ENCODE measurements at places on chromosomes 7 and 10.
A peak's percentile ranks its signal among the peaks of the same experiment; 100 is the strongest.

DNA sequence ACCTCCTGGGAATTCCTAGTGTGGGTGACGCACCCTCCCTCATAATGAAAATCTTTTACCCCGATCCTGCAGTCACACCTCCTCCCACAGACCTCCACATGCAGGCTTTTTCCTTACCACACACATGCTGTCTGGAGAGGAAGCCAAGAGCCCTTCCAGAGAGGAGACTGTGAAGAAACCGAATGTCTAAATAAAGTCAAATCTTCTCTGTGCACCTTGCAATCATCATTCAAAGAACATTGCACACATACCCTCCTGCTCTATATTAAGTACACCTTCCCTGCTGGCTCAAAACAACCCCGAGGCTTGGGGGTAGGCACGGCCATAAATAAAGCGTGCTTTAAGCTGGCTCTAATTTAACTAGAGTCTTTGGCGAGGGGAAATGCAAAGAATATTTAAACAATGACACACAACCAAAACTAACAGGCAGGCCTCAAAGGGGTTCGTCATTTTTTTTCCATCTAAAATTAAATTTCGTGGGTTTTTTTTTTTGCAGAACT is 34.9 kb downstream of the CALML3 start:
- DNase-seq, result no peak

DNA sequence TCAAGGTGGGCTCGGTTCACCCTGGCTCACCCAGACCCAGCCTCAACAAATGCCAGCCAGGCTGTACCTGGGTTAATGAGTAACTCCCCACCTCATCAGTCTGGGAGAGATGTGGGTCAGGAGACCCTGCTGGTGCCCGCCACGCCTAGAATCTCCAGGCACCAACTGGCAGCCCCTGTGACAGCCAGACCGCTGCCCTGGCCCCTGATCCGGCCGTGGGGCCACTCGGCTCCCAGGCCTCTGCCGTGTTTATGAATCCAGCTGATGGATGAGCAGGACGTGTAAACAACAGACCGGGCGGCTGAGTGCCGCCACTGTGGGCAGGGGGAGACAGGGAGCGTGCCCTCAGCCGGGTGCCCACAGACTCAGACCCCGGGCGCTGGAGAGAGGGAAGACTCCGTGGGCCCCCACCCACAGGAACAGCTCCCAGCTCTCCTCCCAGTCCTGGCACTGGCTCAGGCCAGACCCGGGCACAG is 34.0 kb upstream of the PDGFA start:
- no peak for DNase-seq

DNA sequence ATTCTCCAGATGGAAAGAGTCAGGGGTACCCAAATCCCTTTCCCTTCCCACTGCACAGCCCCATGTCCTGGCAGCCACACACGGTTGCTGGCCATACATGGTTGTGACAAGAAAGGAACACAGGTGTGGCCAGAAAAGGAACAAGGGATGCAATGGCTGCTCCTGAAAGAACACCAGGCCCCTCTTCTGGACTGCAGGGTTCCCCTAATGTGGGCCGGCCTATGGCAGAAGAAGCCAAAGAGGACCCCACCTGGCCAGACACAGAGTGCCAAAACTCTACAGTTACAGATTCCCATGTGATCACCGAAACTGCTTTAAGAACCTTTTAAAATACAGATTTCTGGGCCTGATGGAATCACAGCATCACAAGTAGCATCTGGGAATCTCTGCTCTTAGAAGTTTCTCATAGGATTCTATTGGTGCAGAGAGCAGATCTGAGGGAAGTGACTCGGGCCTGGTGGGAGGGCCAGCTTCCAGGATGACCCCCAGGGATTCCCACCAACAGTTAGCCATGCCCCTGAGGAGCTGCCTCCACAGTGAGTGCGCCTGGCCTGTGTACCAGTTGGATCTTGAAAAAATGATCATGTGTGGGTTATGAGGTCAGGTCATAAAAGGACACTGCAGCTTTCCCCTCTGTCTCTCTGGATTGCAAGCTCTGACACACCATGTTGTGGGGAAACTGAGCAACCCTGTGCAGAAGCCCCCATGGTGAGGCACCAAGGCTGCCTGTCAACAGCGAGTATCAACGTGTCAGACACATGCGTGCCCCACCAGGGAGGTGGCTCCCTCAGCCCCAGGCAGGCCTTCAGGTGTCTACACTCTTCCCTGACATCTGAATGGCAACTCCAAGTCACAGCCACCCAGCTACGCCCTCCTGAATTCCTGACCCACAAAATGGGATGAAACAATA is 89.6 kb upstream of the LANCL2 start:
- DNase-seq, result no peak

GRCh38 chr7:44050121-44050914 is 5.8 kb downstream of the DBNL start:
- DNase-seq, result no peak

DNA sequence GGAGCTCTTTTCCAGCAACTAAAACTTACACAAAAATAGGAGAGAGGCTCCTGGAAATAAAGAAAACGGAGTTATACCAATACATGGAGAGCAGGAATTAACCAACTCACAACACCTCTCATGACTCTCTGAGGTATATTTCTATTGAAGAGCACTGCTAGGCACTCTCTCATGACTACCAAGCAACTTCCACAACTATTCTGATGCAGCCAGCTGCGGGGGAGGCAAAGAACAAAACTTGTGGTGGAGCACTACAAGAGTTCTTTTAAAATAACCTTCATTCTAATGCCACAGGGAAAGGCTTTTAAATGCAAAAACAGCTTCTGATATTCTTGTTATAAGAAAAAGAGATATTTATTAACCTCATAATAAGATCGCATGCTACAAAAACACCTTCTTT is 140.7 kb downstream of the SLC25A13 start:
- no peak for DNase-seq

GRCh38 chr7:2710286-2710655 is 22.3 kb downstream of the AMZ1 start:
- DNase-seq, result peak; percentile 52

DNA sequence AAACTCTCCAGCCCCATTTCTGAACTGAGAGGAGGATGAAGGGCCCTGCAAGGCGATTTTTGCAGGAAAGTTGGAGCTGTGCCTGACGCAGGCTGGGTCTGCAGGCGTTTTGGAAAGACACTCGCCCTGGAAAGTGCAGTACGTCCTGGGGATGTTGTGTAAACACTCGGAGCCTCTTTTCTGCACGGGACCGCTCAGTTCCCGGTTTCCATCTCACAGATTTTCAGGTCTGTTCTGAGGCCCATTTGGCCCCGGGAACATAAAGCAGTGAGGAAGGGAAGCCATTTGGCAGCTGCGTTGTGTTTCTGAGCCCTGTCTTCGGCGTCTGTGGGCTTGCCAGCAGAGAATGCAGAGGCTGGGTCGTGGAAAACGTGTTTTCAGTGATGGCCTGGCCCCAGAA is 655.0 kb upstream of the MGMT start:
- DNase-seq, result no peak

DNA sequence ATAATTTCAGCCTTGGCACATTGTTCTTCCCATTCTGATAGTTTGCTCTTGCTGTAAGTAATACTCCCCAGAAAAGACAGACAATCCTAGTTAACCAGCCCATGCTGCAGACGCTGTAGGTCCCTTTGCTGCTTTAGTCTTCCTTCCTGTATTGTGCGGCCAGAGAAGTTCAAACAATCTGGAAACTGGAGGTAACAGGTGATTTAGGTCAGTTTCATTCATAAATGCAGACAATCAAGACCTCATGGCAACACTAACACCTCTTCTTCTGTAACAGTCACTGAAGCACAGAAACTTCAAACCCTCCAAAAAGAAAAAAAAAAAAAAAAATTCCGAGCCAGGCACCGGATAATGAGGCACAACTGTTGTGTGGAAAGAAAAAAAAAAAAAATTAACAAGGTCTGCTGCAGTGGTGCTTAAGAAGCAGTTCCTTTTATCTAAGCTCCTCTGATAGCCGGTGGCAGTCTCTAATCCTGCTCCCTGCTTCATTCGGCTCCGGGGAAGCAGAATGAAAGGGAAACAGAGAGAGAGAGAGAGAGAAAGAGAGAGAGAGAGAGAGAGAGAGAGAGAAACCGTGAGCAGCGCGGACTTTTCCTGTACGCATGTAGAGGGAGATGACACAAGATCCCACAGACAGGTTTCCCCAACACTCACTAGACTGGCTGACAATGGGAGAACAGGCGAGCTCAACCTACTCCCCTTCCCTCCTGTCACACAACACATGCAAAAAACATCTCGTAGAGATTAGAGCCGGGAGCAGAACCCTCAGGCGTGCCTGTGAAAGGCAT is at the start of gene SEMA3A:
SEMA3A (minus strand) TSS at position 306 of the 788 bp plus-strand sequence; CDS start at position 103, 203 bp downstream.
- no peak for DNase-seq

DNA sequence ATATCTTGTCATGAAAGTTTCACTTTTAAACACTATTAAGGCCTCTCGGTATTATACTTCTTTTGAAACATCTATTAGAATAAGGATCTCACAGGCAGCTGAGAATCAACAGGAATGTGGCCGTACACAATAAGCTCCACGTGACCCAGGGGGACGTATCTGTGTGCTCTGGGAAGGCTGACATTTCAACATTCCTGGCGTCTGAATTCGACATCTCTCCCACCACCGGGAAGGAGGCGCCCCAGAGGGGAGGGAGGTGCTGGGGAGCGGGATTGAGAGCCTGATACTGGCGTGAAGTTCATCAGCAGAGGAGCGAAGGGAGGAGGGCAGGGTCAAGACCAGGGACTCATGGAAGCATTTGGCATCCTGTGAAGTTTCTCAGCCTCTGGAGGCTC is 401.3 kb downstream of the DNAJB6 start:
- DNase-seq, result no peak

GRCh38 chr7:92717623-92717992 is 118.8 kb downstream of the CDK6 start:
- DNase-seq, result no peak

- DNase-seq, result no peak
Measured at GRCh38 chr10:12975906-12976305, 25.6 kb downstream of the CCDC3 start.
